ENCODE measurements at places on chromosomes 5 and 9.

GRCh38 chr9:98807070-98807813 lies at the start of gene GALNT12:
Gene GALNT12 (plus strand): TSS chr9:98807670. CDS start chr9:98807699, 29 bp downstream.
- peak; percentile 55 for DNase-seq

GRCh38 chr5:5350101-5350500 lies 72.4 kb upstream of the ICE1 start:
- no peak for DNase-seq

DNA sequence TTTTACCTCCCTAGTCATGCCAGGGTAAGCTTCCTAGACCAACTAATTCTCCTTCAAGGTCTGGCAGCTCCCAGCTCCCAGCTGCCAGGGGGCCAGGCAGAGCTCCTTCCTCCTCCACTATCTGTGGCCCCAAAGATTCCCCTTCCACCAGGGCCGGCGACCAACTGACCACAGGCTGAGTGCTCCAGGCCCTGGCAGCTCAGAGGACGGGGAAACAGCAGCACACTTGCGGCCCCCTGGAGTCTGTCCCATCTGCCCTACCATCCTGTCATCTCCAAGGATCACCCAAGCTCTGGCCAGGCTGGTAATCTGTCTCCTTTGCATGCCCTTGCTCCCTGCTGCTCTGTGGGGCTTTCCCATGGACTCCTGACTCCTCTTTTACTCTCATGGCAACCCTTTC lies 31.2 kb upstream of the BASP1 start:
- DNase-seq = no peak

GRCh38 chr9:134556531-134557068 lies 85.0 kb upstream of the COL5A1 start:
- no peak for DNase-seq

DNA sequence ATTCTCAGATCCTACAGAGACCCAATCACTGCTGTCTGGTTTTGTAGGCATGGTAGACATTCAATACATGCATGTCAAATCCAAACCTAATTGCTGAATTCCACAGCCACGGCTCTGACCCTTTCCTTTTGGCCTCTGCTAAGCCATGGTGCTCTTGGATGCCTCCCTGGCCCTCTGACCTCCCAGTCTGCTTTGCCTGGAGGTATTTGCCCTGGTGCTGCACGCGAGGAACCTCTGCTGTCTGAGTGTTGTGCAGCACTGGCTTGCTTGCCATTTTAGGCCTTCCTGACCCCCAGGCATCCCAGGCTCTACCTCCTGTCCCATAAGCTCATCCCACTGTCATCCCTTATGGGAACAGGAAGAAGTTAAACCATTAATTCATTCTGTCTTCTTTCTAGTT lies 60.9 kb downstream of the DOCK2 start:
- no peak for DNase-seq

GRCh38 chr5:135137146-135137915 lies 103.3 kb upstream of the PITX1 start:
- no peak for DNase-seq

DNA sequence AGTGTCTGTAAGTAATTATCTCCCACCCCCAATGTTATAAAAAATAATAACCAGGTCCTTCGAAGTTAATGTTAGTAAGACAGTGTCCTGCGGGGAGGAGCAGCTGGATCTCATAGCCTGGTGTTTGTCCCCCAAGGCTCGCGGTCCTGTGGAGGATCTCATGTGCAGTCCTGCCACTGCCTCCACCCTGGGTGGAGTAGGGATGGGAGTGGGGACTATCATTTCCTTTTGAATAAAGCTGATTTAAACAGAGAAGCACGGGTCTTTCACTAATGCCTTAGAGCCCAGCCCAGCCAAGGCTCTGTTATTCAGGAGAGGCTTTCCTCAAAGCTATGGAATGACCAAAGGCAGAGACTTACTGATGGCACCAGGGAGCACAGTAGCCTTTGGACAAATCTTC lies 40.2 kb downstream of the SUB1 start:
- no peak for DNase-seq

- no peak for DNase-seq
Measured at GRCh38 chr5:34731435-34732232, 75.5 kb downstream of the RAI14 start.

DNA sequence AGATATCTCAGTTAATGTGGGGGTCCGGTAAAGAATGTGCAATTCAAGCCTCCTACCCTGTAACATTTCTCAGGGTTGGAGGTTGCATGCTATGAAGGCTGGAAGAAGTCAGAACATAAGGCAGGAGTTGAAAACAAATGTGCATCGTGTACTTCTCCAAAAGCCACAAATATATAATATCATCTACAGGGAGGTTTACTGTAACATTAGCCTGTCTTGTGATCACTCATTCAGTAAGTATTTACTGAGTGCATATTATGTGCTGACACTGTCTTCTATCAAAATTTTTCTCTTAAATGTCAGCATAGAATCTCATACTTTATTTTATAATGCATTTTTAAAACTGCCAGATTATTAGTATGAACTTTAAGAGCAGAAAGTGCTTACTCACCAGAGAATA lies 105.6 kb upstream of the ZNF366 start:
- DNase-seq = no peak

GRCh38 chr9:117273612-117274011 lies 141.2 kb downstream of the ASTN2 start:
- no peak for DNase-seq

DNA sequence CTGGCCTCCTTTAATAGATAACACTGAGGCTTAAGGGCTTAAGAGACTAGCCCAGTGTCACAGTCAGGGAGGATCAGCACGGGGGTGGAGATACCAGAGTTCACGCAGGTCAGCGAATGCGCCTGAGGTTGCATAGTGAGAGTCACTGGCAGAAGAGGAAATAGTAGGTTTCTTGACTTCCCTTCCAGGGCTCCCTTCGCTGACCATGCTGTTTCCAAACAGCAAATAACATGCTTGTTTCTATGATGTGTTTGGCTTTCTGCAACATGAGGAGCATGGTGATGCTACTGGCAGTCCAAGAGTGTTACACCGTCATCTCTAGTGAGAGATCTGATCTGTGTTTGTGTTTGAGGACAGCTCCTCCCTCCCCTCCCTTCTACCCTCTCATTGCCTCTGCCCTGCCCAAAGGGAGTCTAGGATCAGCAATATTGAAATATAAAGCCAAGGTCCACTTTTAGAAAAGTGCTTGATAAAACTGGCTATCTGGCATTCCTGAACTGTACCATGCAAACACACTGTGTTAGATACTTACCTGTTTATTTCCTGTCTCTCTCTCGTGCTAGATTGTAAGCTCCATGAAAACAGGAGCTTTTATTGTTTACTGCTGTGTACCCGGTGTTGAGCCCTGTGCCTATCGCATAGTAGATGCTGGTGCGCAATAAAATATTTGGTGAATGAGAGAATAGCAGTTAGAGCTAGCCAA lies 12.3 kb downstream of the TLE4 start:
- no peak for DNase-seq

DNA sequence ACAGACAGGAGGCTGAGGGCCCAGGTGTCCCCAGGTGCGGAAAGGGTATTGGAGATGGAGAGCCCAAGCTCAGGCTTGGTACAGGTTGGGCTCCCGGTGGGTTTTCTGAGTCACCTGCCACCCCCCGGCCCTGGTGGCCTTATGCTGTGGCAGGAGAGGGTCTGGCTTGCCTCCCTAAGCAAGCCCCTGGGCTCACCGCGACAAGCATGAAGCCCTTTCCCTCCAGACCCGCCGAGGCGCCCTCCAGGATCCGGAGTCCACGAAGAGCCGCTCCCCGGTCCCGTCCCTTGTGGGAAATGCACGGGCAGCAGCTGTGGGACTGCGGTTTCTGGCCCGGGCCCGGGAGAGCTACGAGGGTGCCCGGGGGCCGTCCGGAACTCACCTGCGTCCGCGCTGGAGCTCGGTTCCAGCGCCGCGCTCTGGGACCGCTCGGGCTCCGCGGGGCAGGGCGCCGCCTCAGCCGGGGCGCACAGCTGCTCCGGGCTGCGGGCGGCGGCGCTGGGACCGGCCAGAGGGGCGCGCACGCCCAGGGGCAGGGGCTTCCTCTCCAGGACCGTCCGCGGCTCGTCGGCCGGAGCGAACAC lies 757 bp downstream of the SAPCD2 start:
- DNase-seq = no peak

DNA sequence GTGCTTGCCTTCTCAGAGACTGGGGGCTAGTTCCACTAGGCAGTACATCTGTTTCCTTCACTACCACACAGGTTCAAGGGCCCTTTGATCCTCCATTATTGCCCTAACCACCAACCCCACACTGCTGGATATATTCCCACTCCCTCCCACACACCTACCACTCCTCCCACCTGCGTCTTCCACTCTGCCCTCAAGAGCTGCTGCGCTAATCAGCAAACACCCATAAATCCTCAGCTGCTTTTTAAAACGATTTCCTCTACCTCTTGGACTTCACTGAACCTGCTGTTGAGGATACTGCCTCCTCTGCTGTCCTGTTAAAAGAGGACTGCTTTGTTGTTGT lies 120.9 kb downstream of the MAPKAP1 start:
- DNase-seq = no peak

DNA sequence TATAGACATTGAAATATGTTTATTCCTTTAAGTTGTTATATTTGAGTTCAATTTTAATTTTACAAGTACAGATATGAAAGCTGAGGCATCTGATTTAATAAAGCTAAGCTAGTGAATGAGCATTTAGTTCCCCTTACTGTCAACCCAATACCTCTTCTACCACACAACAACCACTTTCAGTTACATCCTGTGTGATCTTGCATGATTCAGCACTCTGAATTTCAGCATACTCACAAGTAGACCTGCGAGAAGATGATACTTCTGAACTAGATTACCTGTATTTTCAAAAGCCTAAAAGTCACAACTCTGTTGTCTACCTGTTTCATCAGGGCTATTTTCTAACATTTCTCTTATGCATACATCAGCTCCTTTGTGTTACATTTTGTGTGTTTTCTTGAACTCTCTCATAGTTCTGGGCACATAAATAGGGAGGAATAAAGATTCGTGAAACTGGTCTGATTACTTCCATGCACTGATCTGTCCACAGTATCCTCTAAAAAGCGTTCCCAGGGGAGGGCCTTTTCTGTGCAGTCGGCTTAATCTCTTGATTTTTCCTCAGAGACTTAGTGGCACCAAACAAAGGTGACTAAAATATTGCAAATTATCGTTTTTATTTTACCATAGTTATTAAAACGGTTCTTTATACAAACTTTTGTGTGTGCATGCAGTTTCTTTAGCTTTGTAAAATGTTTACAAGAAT lies 2025.5 kb upstream of the NUDT12 start:
- DNase-seq = peak; percentile 7

DNA sequence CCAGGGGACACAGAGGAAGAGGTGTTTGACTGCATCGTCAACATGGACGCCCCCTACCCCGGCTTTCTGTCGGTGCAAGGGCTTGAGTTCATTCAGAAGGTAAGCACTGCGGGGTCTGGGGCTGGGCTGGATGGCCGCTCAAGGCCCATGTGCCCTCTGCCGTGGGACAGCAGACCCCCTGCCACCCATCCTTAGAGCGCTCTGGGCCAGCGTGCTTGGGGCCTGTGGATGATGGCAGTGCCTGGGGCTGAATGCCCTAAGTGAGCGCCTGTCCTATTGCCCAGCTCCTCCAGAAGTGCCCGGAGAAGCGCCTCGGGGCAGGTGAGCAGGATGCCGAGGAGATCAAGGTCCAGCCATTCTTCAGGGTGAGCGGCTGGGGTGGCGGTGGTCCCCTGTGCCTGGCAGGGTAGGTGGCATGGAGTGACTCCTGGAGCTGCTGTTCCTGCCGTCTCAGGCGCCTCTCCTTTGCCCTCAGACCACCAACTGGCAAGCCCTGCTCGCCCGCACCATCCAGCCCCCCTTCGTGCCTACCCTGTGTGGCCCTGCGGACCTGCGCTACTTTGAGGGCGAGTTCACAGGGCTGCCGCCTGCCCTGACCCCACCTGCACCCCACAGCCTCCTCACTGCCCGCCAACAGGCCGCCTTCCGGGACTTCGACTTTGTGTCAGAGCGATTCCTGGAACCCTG lies 3.9 kb downstream of the ZDHHC12 start:
- no peak for DNase-seq

DNA sequence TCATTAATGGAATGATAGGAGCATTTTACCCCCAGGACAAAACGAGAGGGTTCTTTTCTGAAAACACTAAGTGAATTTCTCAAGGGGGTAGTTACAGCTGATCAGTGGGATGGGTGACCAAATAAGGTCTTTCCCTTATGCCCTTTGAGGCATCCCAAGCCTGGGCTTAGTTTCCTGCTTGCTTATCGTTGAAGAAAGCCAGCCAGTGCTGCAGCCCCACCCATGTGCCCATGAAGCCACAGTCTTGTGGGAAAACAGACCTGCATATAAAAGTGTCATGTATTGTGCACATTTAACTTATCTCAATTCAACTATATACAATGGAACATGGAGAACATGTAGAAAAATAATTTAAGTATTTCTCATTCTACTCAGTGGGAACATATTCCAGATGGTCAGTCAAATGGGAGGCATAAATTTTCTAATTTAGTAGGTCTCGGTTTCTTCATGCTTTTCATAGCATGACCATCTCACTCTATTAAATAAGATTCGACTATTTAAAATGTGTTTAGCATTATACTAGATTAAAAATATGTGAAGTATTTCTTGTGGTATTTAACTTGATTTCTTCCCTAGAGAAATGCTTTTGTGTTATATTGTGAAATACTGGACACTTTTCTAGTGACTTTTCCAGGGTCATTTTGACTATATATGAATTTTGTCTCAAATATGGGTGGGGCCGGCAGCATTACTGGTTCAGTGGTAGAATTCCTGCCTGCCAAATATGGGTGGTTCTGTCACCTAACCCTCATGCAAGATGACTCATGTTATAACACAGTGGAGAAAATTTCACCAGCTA lies 189.7 kb upstream of the SGCD start:
- DNase-seq = no peak

DNA sequence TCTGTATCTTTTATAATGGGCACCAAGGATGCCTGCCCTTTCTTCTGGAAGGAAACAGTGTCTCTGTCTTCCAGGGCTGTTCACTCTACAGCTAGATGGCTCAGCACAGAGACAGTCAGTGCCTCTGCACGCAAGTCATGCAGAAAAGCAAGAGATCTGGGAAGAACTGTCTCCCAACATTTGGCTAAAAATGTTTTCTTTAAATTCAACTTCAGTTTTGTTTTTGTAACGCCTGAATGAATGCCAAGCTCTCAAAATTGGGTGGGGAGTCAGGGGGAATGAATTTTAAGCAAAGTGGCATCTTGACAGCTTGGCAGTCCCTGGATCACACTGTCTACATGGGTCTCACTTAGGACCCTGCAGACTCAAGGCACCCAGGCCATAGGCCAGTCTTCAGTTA lies 12.6 kb downstream of the OLFML2A start:
- no peak for DNase-seq

DNA sequence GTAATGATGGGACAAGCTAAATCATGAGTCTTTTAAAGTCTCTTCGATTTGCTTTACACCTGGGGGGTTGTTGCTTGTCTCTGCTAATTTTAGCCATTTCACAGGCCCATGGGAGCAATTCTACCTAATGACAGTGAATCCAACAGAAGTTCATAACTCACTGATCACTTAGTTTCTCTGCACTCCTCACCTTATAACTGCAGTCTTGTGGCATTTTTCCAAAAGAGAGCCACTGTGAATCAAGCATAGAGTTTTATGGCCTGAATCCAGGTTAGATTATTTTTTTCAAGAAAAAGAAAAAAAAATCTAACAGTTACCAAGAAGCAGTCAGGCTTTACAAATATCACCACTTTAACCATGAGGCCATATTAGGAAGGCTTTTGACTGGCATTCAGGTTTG lies 1.5 kb upstream of the IL7R start:
- DNase-seq = no peak
